ENCODE measurements at places on chromosomes 4 and X. TPM values are rescaled to one million over a fixed set of nuclear protein-coding genes. Genes with fewer than 3 reads are reported as not detected.

TEX13D gene
- not detected for total RNA-seq

- no peak for DNase-seq
These were observed 165.0 kb downstream of the EFHC2 start for GRCh38 chrX:44178274-44179053.

DNA sequence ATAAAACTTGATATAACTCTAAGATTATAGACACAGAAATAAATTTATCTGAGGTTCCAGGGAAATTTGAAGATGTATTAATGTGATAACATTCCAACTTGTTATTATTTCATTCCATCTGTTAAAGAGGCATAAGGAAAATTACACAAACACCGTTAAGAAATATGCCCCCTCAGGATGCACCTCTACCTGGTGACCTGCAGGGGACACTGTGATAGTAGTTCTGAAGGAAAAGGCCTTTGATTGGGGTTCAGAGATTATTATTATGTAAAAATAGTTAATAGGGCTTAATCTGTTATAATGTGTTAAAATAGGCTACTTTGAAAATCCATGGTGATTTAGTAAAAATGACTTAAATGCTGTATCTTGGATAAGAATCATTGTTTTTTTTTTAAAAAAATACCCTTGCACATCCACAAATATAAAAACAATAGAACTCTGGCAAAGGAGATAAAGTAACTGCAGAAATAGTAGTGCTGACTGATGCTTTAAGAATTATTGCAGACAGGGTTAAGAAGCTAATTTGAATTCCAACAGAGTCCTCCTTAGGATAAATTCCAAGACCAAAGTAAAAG, 6.1 kb upstream of the ABRAXAS1 start:
- DNase-seq: no peak

GRCh38 chr4:15749001-15749400, 29.1 kb upstream of the CD38 start:
- no peak for DNase-seq

DNA sequence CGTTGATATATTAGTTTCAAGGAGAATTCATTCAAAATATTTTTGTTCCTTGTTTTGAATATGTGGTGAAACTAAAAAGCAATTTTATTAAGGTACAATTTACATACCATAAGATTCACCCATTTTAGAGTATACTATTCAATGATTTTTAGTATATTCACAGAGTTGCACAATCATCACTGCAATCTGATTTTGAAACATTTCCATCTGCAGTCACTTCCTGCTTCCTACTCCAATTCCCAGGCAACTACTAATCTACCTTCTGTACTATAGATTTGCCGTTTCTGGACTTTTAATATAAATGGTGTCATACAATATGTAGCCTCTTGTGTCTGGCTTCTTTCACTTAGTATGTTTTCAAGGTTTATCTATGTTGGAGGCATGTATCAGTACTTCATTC, 71.3 kb downstream of the SLC9A7 start:
- DNase-seq: no peak

DNA sequence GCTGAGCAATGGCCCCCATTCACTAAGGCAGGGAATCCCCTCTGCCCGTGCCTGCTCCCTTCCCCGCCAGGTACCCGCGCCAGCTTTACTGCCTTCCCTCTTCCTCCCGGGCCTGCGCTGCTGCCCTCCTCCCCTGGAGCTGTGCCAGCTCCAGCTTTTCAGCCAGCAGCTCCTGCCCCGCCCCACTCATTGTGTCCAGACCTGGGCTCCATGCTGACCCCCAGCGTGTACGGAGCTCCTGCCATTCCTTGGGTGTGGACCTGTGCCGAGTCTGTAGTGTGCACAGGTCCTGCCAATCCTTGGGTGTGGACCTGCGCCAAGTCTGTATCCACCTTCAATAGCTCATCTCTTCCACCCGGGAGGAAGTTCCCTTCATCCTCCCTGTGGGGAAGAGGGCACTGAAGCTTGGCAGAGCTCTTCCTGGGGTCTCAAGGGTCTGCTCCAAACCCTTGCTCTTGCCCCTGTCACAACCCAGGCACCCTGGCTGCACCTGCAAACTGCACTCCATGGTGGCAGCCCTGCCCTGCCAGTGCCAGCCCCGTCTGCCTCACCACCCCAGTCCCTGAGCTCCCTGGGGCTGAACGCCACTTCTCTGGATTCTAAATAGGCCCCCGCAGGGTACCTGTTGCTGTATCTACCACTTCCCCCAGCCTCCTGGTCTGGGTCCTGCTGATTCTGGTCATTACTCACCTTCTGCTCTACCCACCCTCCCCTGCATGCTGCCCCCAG, 63.9 kb downstream of the TRMT44 start:
- DNase-seq: peak; percentile 22
